ENCODE measurements at places on chromosomes 1 and 21.

DNA sequence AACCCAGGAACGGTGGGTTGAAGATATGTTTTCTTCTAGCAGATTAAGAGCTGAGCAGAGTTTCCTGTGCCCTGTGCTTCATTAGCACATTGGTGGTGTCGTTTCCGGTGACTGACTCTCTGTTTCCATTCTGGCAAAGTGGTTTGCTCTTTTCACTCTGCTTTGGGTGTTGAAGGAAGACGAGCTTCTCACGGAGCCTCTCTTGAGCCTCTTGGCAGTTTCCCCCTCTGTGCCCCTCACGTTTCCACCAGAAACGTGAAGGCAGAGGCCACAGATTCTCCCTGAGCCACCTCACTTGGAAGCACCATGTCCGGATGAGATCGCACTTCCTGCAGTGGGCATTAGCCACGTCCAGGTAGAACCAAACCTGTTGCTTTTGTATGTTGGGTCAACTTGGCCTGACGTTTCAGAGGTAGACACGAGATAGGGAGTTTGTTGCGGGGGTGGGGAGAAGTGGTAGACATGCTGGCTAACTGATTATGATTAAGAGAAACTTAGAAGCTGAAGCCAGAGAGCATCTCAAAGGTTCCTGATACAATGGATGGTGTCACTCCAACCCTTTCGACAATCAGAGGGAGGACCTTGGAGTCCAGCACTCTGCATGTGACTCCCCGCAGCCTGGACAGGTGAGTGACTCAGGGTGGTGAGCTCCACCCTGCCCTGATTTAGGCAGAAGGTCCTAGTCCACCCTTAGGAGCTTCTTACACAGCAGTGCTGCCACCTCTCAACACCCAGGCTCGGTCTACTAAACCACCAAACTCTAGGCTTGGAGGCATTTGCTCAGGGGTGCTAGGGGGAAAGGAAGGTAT lies at the start of gene LAX1:
Gene LAX1 (plus strand): TSS at position 155 of the 809 bp plus-strand sequence. CDS start 383 bp downstream, at position 538.
- no peak for DNase-seq

GRCh38 chr1:228927946-228928898 lies 192.9 kb downstream of the RHOU start:
- DNase-seq = no peak

DNA sequence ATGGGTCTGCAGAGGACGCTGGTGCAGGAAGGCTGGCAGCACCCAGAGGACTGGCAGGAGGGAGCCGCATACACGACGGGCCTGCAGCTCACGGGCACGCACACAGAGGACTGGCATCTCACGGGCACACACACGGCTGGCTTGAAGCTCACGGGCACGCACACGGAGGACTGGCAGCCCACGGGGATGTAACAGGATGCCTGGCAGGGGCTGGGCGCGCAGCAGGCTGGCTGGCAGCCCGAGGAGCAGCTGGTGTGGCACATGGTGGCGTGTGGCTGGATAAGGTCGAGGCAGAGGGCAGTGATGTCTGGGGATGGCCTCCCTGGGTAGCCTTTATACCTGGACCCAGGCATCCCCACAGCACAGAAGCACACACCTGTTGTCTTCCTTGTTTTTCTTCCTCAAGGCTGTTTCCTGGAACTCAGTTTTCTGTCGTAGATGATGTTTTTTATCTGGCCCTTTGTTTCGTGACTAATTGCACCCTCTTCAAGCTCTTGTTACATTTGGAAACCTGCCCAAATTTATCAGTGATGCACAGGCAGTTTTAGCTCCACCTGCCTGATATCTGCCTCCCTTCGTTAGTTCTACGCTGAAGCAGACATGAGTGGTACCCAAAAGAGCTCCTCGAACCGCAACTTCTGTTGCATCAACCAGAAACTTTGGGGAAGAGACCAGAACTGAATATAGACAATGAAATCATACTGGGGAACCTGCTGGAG lies at the start of gene KRTAP12-1:
Gene KRTAP12-1 (minus strand): TSS at position 303 of the 719 bp plus-strand sequence. CDS start 40 bp downstream, at position 263.
- no peak for DNase-seq

DNA sequence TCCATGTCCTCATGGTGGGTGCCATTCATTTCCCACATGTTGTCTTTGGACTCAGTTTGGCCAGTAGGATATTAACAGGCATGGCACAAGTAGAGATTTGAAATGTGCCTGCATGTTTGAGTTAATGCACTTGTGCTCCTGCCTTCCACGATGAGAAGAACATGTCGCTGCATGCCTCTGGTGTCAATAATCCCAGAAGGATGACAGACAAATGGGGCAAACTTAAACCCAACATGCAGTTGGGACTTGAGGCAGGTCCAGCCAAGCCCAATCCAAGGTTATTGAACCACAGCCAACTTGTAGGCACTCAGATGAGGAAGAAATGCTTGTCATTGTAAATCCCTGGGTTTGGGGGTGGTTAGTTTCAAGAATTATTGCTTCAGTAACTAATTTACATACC lies 174.6 kb downstream of the TRIM33 start:
- DNase-seq = no peak

- DNase-seq = no peak
Observed at GRCh38 chr1:33219886-33220661, 36.2 kb upstream of the ZNF362 start.

DNA sequence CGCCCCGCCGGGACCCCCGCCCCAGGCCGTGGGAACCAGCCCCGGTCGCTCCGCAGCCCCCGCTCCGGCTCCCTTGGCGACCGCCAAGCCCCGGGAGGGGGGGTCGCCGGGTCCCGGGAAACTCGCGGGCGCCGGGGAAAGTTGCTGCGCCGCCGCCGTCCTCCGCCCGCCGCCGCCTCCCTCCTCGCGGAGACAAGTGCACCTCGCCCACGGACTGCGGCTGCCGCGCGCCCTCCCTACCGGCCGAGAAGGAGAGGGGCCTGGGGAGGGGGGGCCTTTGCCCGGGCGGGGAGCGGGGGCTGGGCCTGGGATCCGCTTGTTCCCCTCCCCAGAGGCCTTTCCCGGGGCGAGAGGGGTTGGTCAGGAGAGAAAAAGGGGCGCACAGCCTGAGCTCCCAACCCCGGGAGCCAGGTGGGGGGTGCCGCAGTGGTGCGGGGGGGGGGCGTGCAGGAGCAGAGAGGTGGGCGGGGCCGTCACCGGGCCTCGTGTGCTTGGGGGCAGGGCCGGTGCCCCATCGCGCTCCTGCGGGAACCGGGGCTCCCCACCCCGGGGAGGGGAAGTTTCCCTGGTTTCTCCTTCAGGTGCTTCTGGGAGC lies 592 bp downstream of the AGRN start:
- DNase-seq = no peak

DNA sequence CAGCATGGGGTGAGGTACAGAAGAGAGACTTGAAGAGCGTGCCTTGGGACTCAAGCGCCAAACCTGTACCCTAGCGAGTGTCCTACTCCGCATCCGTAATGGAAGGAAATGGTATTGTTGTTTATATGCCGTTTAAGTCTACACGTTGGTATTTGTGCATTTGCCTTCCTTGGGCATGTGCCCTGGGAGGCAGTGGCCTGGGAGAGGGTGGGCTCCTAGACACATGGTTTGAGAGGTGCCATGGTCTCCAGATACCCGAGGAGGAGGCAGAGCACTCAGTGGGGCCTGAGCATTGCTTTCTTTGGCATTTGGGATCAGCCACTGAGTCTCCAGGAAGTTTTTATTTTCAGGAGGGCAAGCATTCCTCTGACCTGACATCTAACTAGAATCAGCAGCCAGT lies 6.5 kb downstream of the ZNF672 start:
- no peak for DNase-seq

DNA sequence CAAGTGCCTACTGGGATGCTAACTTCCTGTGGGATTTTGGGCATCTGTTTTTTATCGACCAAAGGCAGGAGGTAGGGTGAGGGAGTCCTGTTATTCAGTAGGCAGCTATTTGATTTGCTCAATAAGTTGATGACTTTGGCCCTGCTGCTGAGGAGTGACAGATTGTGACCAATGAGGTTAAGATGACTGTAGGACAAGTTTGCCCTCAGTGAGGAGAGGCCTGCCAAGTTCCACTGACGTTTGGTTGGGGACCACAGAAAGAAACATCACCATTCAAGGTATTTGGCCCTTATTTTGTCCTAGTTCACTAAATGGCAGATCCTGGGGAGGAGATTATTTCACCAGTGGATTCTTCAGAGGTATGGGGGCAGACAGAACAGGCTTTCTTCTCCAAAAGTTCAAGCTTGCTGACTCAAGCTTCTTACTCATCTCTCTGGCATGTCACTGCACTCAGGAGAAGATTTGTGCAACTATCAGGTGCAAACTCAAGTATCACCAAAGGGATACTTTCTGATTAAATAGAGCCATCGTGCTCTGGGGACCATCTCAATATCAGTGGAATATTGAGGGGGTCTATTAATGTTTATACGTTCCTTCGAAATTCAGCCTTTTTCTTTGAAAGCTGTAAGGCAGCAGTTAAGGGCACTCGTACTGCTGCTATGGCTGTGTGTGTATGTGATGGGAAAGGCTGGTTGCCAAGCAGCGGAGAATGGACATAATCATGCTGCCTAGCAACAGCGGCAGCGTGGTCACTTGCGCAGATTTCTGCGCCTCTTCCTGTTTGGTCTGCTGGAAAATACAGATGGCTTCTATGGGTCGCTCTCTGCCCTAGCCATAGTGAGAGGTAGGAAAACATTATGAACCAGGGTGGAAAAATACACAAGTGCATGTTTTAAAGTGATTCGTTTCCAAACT lies 78.7 kb downstream of the PBX1 start:
- DNase-seq = no peak

GRCh38 chr1:11307852-11308251 lies 34.9 kb downstream of the UBIAD1 start:
- no peak for DNase-seq

- no peak for DNase-seq
Observed at GRCh38 chr1:30748098-30748698, 9.4 kb downstream of the LAPTM5 start.

- no peak for DNase-seq
Observed at GRCh38 chr21:44994047-44994694, 54.3 kb downstream of the SLX9 start.

DNA sequence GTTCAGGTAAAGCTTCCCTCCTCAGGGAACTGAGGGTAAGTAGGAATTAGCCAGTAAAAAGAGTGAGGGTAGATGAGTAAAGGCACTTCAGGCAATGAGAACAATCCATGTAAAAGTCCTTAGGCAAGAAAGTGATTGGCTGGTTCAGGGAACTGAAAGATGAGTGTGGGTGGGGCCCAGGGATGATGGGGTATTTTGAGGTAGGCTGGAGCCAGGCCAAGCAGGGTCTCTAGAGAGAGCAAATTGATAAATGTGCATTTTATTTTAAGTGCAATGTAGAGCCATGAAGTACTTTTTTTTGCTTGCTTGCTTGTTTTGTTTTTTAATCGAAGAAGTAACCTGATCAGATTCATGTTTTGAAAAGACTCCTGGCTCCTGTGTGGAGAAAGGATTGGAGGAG lies 26.5 kb downstream of the OSBPL9 start:
- no peak for DNase-seq

- DNase-seq = no peak
Observed at GRCh38 chr1:43256675-43257570, 12.9 kb upstream of the TMEM125 start.

All from esophagus squamous epithelium (tissue), 5 donors.